ENCODE measurements at places on chromosomes 12 and 14. TPM values are rescaled to one million over a fixed set of nuclear protein-coding genes. Genes with fewer than 3 reads are reported as not detected.

Gene PPFIBP1
- total RNA-seq = 419 TPM

Gene PLEKHD1
- under 0.01 TPM for total RNA-seq

Gene KRT1
- total RNA-seq = not detected

Gene MYO1H
- not detected for total RNA-seq

Gene EML5
- 0.13 TPM for total RNA-seq

Data from articular chondrocyte of knee joint (primary cell).